ENCODE measurements at places on chromosomes 2 and 18.

GRCh38 chr2:118319271-118319684 is 231.0 kb downstream of the INSIG2 start:
- DNase-seq = no peak
- peaks cover 6% of the 10 kb centered on the region for H3K27me3 ChIP-seq
- H3K4me1 ChIP-seq = no peaks in the 10 kb centered on the region
- H3K36me3 ChIP-seq = no peaks in the 10 kb centered on the region
- no peak overlapping the region for H3K4me3 ChIP-seq

GRCh38 chr2:61710711-61711110 is 143.1 kb downstream of the FAM161A start:
- no peak overlapping the region for H3K4me3 ChIP-seq
- no peak for DNase-seq
- H3K36me3 ChIP-seq = no peaks in the 10 kb centered on the region
- no peaks in the 10 kb centered on the region for H3K27me3 ChIP-seq

- no peak for DNase-seq
- H3K27ac ChIP-seq = no peak overlapping the region
- no peak overlapping the region for H3K4me3 ChIP-seq
- H3K4me1 ChIP-seq = no peaks in the 10 kb centered on the region
Observed at GRCh38 chr18:9648431-9649163, 34.2 kb upstream of the PPP4R1 start.

- DNase-seq = no peak
- no peaks in the 10 kb centered on the region for H3K36me3 ChIP-seq
- no peaks in the 10 kb centered on the region for H3K4me1 ChIP-seq
- no peak overlapping the region for H3K4me3 ChIP-seq
- no peak overlapping the region for H3K27ac ChIP-seq
Observed at GRCh38 chr2:60140185-60140584, 413.3 kb downstream of the BCL11A start.
